ENCODE measurements at places on chromosomes 13 and 19. TPM values are rescaled to one million over a fixed set of nuclear protein-coding genes. Genes with fewer than 3 reads are reported as not detected.

- no peak for DNase-seq
Measured at GRCh38 chr19:19530423-19530804, 1.7 kb downstream of the YJEFN3 start.

- no peak for DNase-seq
Measured at GRCh38 chr19:15128162-15128770, 21.1 kb downstream of the SYDE1 start.

GRCh38 chr19:308471-309205 is 17.4 kb upstream of the PLPP2 start:
- DNase-seq = no peak

GRCh38 chr19:14830702-14831101 is 4.3 kb downstream of the OR7A5 start:
- no peak for DNase-seq

GRCh38 chr13:86882835-86883234 is 788.3 kb upstream of the SLITRK5 start:
- DNase-seq = no peak

DNA sequence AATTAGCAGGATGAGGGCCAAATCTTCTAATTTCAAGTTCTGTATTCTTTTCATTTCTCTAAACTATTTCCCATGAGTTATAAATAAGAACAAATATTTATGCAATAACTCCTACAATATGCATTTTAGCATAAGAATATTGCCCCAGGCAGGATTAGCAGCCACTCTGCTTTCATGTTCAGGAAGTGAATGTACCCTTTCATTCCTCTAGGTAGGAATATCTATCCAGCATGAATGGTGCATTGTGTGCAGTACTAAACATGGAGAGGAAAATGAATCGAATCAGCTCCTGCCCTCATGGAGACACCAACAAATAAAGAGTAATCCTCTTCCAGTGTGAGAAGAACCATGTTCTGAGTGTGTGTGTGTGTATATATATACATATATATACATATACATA is 41.0 kb downstream of the LHFPL6 start:
- DNase-seq = no peak

- DNase-seq = no peak
Measured at GRCh38 chr19:21492947-21493906, 12.2 kb upstream of the ZNF429 start.

GRCh38 chr19:44770550-44771257 is 7.0 kb upstream of the CBLC start:
- peak; percentile 97 for DNase-seq

DNA sequence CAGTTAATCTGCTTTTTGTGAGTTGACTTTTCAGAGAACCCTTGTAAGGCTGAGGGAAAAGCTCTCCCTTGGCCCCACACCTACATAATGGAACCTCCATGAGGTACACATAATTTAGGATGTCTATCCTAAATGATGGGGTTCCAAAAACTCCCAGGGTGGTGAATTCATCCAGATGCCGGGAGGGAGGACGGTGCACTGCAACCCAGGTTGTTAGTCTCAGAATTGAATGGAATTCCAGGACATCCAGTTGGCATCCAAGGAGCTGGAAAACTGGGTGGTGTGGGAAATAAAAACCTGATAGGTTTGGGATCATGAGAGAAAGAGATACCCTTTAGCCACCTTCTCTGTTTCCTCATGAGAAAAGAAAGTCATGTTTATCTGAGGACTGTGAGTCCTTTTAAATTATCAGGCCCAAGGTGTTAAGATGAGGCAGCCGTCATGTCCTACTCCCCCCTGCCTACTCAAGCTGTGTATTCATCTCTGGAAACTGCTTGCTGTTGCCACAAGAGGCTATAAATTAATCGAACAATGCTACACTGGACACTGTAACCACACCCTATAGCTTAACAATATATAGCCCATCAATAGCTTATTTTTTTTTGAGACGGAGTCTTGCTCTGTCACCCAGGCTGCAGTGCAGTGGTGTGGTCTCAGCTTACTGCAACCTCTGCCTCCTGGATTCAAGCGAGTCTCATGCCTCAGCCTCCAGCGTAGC is 49.5 kb downstream of the C13orf46 start:
- no peak for DNase-seq

GRCh38 chr13:97911311-97912138 is 42.0 kb upstream of the IPO5 start:
- DNase-seq = no peak

DNA sequence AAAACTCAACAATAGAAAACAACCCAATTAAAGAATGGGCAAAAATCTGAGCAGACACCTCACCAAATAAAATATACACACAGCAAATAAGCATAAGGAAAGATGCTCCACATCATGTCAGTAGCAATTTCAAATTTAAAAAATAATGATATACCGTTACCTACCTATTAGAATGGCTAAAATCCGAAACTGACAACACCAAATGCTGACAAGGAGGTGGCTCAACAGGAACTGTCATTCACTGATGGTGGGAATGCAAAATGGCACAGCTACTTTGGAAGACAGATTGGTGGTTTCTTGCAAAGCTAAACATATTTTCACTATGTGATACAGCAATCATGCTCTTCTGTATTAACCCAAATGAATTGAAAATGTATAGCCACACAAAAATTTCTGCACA is 9.1 kb downstream of the CYP2A13 start:
- no peak for DNase-seq

- DNase-seq = peak; percentile 62
Measured at GRCh38 chr13:97953376-97953970, at the start of gene IPO5. Gene IPO5 (plus strand): TSS chr13:97953675. CDS start chr13:97976697, 23,022 bp downstream.

- no peak for DNase-seq
Measured at GRCh38 chr13:96081888-96082287, 8.0 kb upstream of the HS6ST3 start.

DNA sequence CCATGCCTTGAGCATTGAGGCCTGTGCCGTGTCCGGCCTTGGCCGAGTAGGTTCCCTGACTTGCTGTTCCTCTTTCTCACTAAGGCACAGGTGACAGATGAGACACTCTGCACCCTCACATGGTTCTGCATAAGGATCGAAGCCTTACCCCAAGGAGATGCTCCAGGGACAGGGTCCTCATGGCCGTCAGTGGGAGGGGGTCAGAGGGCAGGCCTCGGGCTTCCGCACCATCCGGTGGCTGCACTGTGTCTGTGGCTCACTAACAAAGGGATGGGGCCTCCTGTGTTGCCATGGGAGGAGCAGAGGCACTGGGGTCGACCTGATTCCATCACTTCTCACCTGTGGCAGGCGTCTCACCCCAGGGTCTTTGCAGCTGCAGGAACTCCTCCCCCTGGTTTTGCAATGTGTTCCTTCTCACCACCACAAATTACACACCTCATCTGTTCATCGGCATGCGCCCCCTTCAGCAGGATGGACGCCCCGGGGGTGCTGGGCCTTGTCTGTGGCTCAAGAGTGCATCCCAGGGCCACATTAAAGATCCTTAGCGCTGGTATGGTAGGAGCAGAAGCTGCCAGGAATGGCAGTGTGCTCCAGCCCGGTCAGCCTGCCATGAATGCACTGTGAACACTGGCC is 113.3 kb upstream of the SOX1 start:
- no peak for DNase-seq

DNA sequence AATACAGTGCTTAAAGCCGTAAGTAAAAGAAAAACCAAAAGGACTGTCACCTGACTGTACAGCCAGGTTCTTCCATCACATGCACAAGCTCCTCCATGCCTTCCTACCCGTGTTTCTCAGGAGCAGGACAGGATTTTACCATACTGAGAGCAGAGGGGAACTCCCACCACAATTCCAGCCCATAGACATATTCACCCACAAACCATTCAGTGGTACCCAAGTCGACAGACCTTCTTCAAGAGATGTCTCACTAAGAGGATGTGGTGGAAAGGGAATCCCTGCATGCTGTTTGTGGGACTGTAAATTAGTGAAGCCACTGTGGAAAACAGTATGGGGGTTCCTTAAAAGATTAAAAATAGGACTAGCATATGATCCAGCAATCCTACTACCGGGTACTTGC is 66.9 kb upstream of the DOCK9 start:
- DNase-seq = no peak

GRCh38 chr19:14559916-14560775 is 11.7 kb downstream of the NDUFB7 start:
- no peak for DNase-seq

DNA sequence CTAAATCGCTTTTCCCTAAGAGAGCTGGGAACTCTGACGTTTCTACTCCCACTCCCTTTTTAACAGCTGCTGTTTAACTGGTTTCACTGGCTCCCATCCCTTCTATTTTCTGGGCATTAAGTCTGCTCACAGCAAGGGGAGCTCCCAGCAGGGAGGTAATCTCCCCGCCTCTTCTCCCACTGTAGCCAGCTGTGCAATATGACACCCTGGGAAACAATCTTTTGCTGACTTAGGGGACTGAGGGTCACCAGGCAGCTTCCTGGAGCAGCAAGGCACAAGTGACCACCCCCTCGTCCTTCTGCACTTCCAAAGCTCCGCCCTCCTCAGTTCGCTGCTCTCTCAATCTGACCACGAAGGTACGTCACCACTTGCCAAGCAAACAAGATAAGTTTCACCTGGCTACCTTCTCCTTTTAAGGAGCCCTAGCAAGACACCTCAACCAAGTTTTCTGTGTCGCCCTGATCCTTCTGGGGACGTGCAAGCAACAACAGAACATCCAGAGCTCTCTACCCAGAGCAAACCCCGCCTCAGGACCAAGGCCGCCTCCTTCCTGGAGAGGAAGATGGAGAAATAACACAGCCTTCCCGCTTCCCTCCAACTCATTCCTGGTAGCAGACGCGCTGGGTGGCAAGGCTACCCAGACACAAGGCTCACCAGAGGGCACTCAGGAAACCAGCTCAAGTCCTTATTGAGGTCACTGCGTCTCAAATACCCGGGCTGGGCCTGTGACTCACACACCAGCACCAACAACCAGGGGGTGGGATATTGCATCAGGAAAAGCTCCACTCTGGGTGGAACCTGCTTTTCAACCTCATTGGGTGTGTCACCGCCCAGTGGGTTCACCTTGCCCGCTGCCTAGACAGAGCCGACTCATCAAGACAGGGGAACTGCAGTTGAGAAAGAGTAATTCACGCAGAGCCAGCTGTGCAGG is 92.4 kb downstream of the STK24 start:
- DNase-seq = no peak

GRCh38 chr13:93338906-93339305 is 112.3 kb downstream of the GPC6 start:
- DNase-seq = no peak

- no peak for DNase-seq
Measured at GRCh38 chr13:58620176-58620575, 988.6 kb downstream of the PCDH17 start.

DNA sequence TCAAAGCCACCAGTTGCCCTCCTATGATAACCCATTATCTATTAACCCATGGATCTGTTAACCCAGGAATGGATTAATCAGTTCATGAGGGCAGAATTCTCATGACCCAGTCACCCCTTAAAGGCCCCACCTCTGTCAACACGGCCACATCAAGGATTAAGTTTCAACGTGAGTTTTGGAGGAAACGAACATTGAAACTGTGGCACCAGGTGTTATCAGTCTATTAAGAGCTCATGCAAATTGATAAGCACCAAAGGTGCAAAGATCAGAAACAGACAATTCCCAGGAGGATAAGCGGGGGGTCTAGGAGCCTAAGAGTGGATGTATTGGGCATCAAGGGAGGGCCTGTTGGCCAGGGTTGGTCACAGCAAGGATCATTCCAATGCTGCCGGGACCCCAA is 19.9 kb upstream of the ELAVL1 start:
- DNase-seq = no peak

GRCh38 chr19:19911150-19911549 is 10.4 kb downstream of the ZNF93 start:
- DNase-seq = no peak

DNA sequence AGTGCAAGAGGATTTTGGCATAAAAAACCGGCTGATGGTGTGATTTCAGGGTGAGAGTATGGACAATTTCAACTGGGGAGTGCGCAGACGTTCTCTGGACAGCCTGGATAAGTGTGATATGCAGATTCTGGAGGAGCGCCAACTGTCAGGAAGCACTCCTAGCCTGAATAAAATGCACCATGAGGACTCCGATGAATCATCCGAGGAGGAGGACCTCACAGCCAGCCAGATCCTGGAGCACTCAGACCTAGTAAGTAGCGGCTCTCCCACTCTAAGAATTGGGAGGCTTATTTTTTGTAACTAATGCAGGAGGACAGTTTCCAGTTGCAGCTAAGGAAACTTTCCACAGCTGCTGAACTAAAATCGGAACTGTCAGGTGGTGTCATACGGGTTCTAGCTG is 53.6 kb downstream of the ZAR1L start:
- DNase-seq = no peak

GRCh38 chr19:17331045-17331558 is 3.6 kb downstream of the ANO8 start:
- DNase-seq = no peak

DNA sequence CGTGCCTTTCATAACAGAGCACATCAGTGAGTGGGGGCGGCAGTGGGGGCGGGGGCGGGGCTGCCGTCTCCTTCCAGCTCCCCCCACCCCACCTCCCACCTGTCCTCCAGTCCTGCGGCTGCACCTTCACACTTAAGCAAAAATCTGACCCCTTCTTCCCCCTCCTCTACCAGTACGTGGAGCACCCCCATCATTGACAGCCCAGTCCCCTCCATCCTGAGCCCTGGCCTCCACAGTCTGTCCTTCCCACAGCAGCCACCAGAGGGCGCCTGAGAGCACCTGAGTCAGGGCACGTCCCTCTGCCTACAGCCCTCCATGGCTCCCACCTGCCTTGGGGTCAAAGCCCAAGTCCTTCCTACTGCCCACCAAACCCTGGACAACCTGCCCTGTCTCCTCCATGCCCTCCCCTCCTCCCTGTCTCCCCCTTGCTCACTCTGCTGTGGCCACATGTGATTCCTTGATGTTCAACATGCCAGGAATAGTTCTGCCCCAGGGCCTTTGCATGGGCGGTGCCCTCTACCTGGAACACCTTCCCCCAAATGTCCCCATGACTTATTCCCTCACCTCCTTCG is 4.0 kb downstream of the EBI3 start:
- no peak for DNase-seq

DNA sequence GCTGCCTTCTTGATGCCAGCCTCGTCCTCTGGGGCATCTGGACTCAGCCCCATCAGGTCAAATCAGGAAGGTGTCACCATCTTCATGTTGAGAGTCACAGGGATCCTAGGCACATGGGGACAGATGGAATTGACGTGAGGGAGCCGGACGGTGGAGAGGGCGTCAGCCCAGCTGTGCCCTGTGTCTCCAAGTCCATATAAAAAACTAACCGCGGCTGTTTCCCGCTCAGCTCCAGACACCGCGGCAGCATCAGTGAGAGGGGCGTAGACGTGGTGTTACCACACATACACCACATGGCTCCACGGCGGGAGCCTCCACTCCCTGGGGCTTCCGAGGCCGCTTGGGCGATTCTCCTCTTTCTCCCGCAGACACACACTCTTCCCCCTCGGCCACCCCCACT is 5.6 kb upstream of the PRR36 start:
- no peak for DNase-seq

Gene CCL25
- not detected for total RNA-seq

Gene MAMSTR
- 1.9 TPM for total RNA-seq

Gene LINGO3
- total RNA-seq = not detected

Gene SERPINE3
- not detected for total RNA-seq

Gene PSG7
- not detected for total RNA-seq

Gene SMIM7
- total RNA-seq = 85.0 TPM

Gene PCSK4
- 5.4 TPM for total RNA-seq

Gene ANKRD24
- total RNA-seq = 1.3 TPM

Gene CYP2B6
- total RNA-seq = not detected

Gene FEM1A
- total RNA-seq = 21.8 TPM

Gene FAM83E
- 0.69 TPM for total RNA-seq

Gene CIC
- total RNA-seq = 48.6 TPM

Gene CRYL1
- total RNA-seq = 59.3 TPM

All from esophagus muscularis mucosa (tissue), 4 donors.